ENCODE measurements at places on chromosomes 3 and 15.

DNA sequence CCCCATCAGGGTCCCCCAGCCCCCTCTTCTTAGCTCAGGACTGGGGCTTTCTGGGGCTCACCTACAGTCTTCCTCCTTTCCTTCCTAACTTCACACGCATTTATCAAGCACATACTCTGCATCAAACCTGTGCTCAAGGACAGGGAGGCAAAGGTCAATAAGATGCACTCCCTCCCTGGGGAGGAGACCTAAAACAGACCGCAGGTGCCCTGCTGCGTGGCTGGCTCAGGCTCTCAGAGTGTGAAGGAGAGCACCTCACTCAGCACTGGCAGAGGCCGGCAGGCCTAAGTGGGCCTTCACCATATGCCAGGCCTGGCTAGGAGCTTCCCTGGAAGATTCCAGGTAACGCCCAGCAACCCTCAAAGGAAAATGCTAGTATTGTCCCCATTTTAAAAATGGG, 16.5 kb downstream of the LIPC start:
- no peak for DNase-seq

DNA sequence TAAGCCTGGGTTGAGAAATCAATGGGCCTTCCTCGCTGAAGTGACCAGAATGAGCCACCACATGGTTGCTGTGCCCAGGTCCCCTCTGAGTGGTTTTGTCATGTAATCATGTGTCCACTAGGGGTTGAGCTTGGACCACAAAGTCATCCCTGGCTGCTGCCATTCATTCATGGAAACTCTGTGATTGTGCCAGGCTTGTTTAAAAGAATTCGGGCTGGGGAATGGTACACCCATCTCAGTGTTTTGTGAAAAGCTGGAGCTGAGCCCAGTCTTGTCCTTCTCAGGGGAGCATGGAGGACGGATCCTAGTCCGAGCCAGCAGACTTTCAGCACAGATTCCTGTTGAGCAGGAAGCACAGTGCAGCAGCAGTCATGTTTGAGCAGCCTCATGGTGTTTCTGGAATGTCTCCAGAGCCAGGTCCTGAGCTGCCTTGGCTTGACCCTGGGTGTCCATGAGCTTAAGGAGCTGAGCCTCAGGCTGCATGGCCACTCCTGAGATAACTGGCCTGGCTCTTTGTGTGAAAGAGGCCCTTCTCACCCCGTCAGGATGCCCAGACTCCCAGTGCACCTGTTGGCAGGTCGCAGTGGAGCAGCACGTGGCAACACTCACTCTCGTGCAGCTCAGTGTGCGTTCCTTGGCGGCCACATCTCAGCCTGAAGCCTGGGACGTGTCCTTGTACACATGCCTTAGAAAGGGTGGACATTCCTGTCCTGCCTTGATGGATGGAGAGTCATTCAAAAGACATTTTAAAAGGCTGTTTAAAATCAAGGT, 260.3 kb upstream of the TPM1 start:
- DNase-seq: no peak

GRCh38 chr15:89802231-89802928, 12.3 kb downstream of the ANPEP start:
- DNase-seq: no peak

- DNase-seq: no peak
Measured at GRCh38 chr15:63839722-63840121, 6.0 kb upstream of the HERC1 start.

DNA sequence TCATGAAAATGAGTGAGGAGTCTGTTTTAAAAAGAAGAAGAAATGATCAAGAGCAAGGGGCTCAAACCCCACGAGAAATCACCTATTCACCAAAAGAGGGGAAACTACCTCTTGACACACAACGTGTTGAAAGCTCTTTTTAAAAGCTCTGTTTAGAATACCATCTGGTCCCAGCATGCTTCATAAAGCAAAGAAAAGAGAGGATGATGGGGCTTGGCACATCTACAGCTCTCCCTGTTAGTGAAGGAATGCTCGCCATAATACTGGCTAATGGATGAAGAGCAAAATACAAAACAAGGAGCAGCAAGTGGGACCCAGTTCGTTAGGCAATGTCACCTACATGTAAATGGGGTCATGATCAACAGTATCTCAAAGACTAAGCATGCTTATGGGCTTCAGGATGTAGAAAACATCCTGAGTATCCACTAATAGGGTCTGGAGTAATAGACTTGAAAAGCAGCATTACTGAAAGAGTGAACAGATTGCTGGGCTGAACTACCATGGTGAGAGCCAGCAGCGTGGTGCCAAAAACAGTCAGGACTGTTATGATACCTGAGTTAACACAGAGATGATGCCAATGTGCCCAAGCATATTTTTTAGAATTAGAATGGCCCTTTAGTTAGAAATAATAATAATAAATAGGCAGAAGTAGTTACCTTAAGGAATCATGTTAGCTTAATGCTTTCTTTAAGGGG, 159.7 kb upstream of the POU1F1 start:
- no peak for DNase-seq

DNA sequence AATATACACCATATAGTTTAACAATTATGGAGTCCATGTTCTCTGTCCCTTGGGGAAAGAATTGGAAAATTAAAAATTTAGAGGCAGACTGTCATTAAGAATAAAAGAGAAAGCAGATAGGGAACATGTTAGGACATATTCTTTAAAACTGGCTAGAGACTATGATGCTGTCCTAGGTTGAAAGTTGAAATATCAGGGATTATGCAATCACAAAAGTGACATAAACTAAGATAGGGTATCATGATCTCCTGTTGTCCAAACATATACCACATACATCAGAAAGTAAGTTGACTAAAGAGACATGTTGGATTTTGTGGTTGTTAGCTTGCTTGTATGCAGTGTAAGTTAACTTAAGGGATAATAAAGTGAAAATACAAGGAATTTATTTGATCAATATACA, 9.9 kb upstream of the EID1 start:
- DNase-seq: no peak

DNA sequence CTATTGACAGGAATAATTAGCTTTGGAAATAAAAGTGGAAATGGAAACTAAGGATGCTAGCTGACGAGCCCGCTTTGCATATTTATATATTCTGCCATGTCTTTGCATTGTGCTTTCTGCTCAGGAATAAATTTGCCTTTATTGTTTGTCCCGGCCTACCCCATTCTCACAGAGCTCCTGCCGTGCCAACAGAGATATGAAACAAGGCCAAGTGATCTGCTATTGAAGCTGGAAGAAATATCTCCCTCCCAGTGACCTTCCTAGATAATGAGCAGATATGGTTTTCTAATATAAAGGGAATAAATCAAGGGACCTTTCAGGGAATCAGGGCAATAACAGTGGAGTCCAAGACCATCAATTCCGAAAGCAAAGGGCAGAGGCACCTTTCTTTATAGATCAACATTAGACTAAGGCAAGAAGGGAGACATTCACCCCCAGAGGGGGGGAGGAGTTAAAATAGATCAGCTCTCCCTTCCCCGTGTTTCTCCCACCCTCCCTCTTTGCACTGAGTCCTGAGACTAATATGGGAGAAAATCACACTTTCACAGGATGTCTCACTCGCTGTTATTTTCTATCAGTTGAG, 664.6 kb downstream of the AGBL1 start:
- DNase-seq: no peak

DNA sequence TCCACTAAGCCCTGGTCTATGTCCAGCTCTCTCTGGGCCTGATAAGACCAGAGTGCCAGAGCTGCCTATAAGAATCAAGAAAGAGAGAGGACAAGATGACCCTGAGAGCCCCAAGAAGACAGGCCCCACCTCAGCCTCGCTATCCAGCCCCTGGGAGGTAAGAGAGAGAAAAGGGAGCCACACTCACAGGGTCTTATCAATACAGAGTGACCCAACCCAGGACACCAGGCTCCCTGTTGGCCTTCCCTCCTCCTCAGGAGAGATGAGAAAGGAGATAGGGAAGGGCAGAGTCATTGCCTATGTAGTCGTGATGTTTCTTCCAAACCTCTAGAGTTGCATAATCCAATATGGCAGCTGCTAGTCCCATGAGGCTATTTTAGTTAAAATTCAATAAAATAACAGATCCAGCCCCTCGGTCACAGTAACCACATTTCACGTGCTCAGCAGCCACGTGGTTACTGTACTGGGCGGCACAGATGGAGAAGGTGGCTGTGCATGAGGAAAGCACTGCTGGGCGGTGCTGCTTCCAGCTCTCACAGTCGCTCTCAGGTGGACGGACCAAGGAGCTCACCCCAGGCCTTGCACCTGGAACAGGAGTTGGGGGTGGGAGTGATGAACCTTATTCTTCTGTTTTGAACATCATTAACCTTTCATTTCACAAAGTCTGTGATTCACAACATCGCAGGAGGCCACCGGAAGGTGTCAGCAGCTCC, 525.8 kb downstream of the SHQ1 start:
- DNase-seq: no peak

DNA sequence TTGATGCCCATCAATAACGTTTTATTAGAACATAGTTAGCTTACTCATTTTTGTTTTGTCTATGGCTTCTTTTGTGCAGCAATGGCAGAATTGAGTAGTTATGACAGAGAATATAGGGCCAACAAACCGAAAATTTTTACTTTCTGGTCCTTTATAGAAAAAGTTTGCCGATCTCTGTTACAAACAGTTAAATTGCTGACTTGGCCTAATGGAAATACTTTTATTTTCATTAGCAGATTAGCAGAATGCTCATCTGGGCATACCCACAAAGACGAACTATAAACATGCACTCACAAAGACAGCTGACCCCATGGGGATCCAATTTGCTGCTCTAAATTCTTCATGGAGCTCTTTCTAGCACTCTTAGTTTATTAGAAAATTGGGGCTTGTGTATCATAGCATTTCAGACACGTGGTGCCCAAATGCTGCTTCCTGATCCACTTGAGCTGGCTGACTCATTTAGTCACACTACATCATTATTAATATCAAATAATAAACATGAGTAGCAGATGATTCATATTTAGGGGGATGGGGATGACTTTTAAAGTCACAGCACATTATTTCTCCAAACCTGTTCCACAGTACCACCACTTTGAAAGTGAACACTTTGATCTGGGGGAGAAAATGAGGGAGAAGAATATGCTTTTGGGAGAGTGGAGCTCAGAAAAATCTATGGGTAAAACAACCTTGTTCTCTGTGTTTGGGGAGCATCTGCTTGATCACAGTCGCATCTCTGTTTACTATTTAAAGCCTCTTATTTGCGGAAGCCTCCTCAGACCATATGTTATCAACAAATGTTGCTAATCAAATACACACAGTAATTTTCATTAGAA, 228.1 kb upstream of the FEZF2 start:
- no peak for DNase-seq

DNA sequence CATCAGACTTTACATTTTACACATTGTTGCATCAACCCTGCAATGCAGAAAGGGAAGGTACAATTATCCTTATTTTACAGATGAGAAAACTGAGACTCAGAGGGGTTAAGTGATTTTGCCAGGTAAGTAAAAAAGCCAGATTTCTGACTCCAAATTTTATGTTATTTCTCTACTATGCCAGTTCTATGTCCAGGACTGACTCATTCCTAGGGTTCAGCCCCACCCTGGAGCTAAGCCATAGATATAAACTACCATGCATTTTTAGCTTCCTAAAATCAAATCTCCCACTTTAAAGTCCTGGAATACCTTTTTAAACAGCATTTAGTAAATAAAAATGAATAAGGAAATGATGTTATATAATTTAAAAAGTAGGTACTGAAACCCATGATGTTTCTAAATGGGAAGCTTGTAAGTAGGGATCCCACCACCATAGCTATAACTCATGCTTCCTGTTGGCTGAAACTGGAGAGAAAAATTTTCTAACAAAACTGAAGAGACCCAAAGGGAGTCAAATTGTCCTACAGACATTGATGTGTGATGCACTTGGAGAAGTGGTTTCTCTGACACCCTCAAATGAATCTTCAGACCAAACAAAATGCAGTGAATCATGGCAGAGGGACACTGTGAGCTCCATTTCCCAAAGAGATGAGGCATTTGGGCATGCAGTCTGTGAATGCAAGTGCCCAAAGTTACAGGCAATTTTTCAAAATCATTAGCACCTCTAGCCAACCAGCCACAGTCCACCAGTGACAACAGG, 301.7 kb upstream of the UMPS start:
- DNase-seq: no peak

DNA sequence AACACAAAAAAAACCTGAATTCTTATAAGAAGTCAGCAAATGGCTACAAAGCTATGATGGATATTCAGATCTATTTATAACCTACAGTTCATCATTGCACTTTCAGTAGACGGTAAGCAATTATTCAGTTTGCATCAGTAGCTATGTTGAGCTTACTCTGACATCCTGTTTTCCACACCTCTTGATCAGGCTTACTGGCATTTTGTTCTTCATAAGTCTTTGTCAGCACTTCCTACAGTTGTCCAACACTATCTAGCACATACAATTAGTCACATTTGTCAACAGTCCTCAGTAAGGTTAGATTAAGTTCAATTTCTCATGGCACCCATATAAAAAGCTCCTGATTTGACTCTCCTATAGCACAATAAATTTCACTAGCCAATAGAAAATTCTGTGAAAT, 71.2 kb upstream of the ST3GAL6 start:
- DNase-seq: no peak

DNA sequence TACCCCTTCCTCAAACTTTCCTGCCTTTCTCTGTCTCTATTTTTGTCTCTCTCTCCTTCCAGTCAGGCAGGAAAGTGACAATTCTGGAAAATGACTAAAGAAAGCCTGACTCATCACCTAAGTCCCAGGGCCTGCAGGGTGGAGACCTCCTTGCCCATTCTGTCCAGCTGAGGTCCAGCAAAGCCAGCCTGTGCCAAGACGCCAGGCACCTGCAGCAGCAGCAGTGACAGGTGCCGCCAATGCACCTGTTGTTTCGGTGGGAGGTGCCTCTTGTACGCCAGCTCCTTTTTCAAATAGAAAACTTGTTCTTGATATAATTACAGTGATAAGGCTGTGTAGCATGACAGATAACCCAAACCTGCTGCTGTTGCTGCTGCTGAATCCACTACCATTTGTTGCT, 501.3 kb downstream of the NTRK3 start:
- no peak for DNase-seq

GRCh38 chr3:52038227-52038626, 18.1 kb downstream of the DUSP7 start:
- DNase-seq: no peak

DNA sequence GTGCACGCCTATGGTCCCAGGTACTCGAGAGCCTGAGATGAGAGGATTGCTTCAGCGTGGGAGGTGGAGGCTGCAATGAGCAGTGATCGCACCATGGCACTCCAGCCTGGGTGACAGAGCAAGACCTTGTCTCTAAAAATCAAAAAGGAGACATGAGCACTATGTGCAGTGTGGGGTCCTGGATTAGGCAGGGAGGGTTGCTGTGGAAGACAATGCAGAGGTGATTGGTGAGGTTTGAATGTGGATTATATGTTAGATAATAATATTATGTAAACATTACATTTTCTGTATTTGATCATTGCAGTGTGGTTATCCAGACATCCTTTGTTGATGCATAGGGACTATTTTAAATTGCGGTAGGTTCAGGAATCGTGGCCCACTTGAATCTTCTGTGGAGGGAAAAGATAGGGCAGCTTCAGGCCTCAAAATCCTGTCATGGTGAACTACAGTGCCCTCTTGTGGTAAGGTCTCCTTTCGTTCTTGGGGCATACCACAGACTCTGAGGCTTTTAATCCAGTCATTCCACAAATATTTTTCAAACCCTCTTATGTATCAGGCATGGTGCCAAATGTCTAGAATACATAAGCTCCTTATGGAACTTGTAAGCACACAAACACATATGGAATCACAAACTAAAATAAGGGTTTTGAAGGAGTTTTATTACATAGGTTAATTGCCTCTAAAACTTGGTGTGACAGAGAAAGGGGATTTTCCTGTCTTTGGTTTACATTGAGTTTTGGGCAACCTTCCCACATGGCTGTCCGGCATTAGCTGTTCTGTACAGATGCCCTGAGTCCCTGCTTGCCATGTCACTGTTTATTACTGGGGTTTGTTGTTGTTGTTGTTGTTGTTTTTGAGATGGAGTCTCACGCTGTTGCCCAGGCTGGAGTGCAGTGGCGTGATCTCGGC, 37.7 kb downstream of the GPD1L start:
- no peak for DNase-seq

All from activated naive CD4-positive, alpha-beta T cell (primary cell).